ENCODE measurements at places on chromosomes 5 and 9.

DNA sequence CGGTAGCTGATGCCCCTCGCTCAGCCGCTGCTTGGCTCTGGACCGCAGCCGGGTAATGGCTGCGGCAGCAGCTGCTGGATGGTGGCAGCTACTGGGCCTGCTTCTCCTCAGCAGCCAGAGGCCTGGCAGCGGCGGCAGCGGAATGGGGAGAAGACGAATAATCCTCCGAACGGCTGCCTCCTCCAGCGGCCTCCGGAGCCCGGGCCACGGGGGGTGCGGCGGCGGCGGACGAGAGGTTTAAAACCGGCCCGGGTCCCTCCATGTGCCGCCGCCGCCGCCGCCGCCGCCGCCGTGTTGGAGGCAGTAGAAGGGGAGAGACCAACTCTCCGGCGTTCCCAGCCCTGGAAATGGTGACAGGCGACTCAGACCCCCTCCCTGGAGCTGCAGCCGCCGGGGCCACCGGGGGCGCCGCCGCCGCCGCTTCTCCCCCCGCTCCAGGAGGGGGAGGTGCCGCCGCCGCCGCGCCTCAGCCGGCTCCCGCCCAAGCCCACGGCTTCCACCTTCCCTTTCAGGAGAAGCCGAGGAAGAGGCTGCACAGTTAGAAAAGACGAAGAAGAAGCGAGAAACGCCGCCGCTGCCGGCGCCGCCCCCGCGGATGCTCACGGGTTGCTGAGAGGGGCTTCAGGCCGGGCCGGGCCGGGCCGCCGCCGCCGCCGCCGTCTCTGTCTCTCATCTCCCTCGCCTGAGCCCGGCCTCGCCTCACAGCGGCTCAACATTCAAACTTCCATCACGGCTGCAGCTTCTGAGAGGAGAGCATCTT is 118.4 kb upstream of the PRSS3 start:
- no peak for DNase-seq

DNA sequence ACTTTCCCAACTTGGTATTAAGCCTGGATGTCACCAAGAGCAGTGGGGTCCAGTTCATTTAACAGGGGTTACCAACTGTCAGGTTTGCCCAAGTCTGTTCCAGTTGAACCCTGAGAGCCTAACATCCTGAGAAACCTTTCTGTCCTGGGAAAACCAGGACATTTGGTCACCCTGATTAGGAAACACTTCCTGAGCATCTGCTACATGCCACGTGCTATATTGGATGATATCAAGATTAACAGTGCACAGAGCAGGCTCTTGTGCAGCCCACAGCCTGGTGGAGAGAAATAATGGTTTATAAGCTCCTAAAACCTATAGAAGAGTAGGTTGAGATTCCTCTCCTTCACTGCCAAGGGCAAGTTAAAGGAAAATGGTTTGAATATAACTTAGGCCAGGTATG is 102.9 kb upstream of the RAD23B start:
- no peak for DNase-seq

DNA sequence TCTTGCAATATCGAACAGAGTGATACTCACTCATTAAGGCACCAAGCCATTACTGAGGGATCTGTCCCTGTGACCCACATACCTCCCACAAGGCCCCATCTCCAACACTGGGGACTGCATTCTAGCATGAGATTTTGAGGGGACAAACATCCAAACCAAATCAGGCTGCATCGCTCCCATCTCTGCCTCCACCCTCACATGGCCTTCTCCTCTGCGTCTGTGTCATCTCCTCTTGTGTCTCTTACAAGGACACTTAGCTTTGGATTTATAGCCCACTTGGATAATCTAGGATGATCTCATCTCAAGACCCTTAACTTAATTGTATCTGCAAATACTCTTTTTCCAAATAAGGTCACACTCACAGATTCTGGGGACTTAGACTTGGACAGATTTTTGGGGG is 284.4 kb upstream of the DAP start:
- DNase-seq: no peak

DNA sequence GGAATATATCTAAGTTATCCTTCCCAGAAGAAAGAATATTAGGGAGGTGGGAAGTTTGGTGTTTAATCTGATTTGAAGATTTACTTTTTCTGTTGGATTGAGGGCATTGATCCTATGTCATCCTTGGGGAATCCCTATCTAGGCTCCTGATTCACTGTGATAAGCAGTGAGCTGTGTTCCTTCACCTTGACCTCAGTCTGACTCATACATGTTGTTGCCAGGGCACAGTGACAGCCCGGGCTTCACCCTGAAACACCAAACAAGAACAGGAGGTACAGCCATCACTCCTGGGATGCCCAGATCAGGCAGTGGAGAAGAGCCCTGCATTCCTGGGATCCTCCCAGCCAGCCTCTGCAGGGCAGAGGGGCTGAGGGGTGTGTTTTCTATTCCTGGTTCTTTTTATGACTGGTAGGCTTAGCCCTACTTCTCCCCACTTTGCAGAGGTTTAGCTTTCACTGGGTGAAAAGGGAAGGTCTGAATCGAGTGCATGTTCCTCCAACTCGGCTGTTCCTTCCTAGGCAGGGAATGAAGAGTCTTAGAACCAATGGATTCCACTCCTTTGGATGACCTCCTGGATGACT is 3.1 kb upstream of the FAM53C start:
- no peak for DNase-seq

DNA sequence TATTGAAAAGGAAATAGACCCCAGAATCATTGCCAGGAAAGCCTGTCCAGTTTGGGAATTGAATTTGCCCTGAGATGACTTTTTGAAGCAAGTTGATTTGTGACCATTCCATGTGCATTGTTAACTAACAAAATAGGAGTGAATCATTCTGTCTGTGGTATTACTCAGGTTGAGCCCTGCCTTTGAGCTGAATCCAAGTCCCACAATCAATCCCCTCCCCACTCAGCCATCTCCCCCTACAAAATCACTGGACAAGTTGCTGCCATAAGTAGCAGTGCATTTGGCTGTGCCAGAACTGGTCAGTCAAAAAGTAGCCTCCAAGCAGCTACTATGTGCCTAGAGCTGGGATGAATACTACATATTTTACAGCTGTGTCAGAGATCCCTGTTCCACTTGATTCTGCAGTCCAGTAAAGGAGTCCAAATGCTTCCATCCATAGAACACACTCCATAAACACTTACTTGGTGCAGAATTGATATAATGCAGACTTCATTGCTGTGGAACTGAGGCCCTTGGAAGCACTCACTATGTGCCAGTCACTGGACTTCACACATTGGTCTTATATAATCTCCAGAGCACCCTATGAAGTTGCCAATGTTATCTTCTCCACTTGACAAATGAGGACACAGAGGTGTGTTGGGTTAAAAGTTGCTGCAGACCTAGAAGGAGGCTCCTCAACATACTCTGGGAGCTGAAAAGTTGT is 96.1 kb downstream of the ZNF462 start:
- DNase-seq: no peak

- DNase-seq: no peak
Observed at GRCh38 chr5:126016256-126016655, 407.0 kb upstream of the GRAMD2B start.

DNA sequence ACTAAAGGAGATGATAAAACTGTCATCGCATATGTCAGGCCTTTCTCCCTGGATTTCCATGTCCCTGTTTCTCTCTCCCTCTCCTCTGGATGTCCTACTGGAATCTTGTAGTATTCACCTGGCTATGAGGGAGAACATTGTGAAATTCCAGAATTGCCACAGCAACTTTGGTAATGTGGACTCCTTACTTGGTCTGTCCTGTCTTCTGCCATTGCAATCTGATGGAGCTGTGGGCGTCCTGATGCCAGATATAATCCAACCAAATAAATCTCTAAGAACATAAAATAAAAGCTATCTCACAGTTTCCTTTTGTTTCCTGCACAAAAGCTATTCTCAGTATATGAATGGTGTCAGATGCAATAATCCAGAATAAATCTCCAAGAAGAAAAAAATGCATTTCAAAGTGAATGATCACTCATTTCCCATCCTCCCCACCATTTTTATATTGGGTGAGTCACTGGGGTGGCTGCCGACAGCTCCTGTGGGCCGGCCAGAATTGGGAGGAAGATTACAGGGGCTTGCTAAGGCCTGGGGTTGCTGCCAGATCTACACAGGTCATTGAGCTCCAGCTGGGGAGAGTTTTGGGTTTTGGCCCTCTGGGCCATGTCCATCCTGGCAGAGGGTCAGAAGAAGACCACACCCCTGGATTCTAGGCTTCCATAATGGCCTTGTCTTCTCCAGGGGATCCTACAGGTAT is 160.7 kb upstream of the PITX1 start:
- no peak for DNase-seq

- DNase-seq: no peak
Observed at GRCh38 chr5:97019435-97020117, 83.7 kb downstream of the LNPEP start.

GRCh38 chr9:70949239-70949638 is 172.2 kb downstream of the TRPM3 start:
- DNase-seq: no peak

DNA sequence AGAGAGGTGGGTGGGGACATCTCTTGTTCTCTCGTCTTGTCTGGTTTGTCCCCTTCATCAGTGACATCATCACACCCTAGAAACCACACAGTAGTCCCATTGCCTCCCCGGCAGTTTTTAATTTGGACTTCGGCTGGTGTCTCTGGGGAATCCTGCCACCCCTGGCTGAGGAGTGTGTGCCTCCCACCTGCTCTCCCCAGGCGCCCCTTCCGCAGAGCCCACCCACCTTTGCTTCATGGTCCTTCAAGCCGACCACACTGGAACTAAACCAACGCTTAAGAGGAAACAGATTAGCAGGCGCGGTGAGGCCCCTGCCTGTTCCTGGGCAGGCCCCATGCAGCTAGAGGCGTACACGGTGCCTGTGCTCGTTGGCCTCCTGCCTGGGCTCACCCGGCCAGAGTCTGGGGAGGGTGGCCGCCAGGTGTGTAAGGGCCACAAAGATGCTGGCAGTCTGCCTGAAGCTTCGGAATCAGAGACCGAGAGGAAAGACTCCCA is 107.6 kb upstream of the SPRY4 start:
- DNase-seq: no peak

- DNase-seq: no peak
Observed at GRCh38 chr5:76679231-76679630, 36.7 kb upstream of the F2R start.

DNA sequence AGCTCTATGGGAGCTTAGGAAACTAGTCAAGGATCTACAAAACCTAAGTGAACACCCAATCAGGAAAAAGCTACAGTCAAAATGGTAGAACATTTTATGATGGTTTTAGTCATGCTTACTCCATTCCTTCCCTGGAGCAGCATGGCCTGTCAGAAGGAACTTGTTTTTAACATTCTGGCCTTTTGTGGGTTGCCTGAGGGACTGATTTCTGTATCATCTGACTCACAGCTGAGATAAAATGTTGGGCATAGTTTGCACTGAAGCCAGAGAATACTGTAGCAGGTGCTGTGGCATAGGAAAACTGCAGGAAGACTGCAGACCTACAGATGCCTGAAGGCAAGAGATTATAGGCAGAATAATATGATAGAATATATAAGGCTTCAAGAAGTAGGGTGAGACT is 719.6 kb upstream of the GRAMD2B start:
- DNase-seq: no peak

- DNase-seq: no peak
Observed at GRCh38 chr9:113853333-113853732, 22.8 kb upstream of the ZNF618 start.

DNA sequence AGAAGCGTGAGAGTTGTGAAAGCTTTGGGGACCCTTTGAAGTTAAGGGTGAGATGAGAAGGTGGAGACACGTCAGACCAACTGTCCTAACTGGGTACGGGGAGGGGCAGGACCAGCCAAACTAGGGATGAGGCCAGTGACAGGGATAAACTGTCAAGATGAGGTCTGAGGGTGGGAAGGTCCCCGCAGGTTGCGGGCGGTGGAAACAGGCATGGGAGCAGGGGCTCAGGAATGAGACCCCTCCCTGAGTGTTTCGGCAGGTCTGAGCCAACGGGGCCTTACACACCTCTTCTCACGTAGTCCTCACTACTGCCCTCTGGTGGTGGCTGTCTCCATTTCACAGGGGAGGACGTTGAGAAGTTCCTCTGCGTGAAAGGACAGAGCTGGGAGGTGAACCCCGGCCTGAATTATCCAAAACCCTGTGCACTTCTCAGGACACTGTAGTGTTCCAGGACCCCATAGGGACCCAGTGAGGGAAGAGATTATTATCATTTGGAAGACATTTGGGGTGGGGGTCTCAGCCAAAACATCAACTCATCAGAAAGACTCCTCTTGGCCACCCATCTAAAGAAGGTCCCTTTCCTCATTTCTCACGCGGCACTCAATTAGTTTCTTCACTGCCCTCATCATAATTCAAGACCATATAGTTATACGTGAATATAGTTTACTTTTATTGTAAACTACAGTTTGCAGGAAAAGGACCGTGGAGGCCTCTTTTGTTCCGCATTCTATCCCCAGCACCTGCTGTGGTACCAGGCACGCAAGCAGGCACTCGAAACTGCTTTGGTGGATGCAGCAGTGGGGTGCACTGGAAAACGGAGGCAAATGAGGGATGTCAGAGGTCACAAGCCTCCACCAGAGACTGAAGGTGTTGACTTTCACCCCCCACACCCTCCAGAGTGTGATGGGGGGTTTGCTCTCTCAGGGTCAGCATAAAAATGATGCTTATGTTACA is 21.7 kb upstream of the NANS start:
- peak; percentile 86 for DNase-seq

GRCh38 chr5:119470851-119471451 is 18.7 kb downstream of the HSD17B4 start:
- DNase-seq: no peak

DNA sequence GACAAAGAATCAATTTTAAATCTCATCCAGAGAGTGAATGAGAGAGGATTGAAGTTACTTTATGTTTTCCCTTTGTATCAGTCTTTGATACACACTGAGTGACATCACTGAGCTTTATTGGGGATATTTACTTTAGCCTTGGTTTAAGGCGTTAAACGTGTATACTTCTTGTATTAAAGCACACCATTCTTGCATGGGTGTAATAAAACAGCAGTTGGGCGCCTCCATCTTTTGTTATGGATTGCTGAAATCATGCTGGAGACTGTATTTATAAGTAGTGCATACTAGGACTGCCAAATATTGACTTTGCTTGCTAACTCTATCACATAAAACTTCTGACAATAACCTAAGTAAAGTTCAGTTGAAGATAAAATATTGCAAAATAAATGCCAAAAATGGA is 1755.8 kb upstream of the WWC1 start:
- DNase-seq: no peak

- no peak for DNase-seq
Observed at GRCh38 chr5:72600391-72600981, 93.3 kb upstream of the ZNF366 start.

- DNase-seq: no peak
Observed at GRCh38 chr9:16267281-16268066, 603.0 kb downstream of the BNC2 start.

DNA sequence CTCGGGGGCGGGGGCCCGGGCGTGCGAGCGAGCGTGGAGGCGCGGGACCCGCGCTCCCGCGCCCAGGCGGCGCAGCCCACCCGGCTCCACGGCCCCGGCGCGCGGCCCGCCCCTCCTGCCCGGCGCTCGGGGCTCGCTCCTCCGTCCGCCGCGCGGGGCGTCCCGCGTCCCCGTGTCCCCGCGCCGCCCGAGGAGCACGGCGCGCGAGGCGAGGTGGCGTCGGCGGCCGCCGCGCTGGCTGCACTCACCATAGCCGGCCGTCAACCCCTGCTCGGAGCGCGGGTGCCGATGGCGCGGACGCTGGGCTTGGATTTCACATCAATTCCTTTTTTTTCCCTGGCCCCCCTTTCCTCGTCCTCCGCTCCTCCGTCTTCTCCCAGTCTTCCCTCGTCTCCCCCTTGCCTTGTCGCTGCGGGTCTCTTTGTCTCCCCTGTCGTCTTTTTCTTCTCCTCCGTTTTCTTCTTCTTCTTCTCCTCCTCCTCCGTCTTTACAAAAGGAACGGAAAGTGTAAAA is 494 bp downstream of the PTCH1 start:
- DNase-seq: no peak

Data from stimulated activated CD8-positive, alpha-beta memory T cell treated with anti-CD3 and anti-CD28 coated beads, Interleukin-2, amount 100 ng/mL, for 1 hour (primary cell).